ENCODE measurements at places on chromosomes 6 and 20.

DNA sequence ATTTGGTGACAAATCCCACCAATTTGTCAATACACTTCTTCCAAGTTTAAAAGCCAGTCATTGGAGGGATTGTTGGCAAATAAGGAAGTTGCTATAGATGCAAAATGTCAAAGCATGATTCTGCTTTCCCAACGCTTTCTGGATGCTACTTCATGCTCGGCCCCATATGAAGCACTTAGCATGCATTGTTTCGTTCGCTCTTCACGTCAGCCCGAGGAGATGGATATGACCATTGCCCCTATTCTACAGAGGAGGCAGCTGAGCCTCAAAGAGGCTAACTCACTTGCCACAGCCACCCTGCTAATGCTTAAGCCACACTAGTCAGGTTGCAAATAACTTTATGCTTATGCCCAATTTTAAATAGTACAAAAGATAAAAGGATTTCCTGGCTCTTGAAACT, 2.8 kb upstream of the NXT1 start:
- DNase-seq: no peak

- no peak for DNase-seq
These were observed 63.0 kb downstream of the SLC22A23 start for GRCh38 chr6:3393836-3394202.

GRCh38 chr6:84979541-84979940, 215.1 kb upstream of the TBX18 start:
- DNase-seq: no peak

DNA sequence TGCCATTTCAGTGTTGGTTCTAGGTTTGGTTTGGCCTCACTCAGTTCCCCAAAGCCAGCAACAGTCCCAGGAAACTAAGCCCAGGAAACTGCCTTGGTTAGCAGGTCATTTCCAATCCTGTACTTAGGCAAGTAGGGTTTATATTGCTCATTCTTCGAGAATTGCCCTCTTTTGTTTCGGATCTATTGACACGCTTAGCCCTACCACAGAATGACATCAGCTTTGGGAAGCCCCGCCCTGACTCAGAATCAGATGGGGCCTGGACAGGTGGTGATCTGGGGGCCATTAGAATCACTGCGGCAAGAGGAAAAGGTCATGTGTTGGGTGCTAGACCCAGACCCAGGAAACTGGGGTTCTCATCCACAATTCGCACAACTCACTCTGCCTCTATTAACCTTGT, 578.2 kb downstream of the QKI start:
- no peak for DNase-seq

GRCh38 chr6:8131265-8131897, 29.0 kb upstream of the EEF1E1 start:
- DNase-seq: peak; percentile 5

DNA sequence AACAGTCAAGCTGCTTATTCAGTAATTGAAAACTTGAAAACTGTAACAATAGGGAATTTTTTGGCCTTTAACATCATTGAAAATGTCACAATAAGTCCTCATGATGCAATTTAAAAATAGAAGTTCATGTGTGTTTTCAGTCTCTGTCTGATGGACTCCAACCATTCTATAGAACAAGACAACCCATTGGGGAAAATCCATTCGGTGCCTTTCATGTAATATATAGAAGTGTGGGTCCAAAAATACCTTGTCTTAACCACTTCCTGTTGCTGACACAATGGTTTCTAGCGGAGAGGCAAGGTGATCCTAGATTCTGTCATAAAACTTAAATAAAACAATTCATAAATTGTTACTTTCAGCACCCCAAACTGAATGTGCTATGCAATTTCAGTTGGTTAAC, 1131.3 kb upstream of the MAP3K7 start:
- no peak for DNase-seq

Data from NCI-H1417 treated with DMSO at 0.1 percent for 48 hours (cell line).